ENCODE measurements at places on chromosomes 3 and 15.

DNA sequence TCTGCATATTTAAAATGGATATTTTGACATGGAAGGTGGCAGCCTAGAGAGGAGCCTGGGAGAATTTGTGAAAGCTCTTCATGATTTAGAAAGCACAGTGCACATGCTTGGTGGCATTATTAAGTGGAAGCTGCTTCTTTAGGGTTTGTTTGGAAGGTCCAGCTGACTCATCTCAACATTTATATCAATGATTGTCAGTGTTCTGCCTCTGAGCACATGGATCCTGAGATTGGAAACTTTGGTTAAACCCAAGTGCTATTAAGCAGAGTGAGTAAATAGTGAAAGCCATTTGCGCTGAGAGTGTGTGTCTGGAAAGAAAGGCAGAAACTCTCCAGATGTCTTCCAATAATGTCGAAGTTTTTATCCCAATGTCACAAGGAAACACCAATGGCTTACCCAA lies 7.4 kb downstream of the NOX5 start:
- DNase-seq: no peak

GRCh38 chr15:61226361-61227256 lies 2.5 kb downstream of the RORA start:
- DNase-seq: no peak

- DNase-seq: no peak
Observed at GRCh38 chr15:55681631-55682030, 61.3 kb downstream of the PRTG start.

- no peak for DNase-seq
Observed at GRCh38 chr3:9352917-9353752, 9.7 kb upstream of the THUMPD3 start.
